ENCODE measurements at places on chromosomes 16 and 17. TPM values are rescaled to one million over a fixed set of nuclear protein-coding genes. Genes with fewer than 3 reads are reported as not detected.

The SP6 gene
- 0.82 TPM for total RNA-seq

The TMEM92 gene
- total RNA-seq = not detected

The P2RX5 gene
- total RNA-seq = 13.5 TPM

The GPRC5C gene
- total RNA-seq = 66.4 TPM

The STH gene
- total RNA-seq = 1.7 TPM

The CDH5 gene
- total RNA-seq = 67.7 TPM

The MYH8 gene
- total RNA-seq = 4,616 TPM

The TSNAXIP1 gene
- 1.1 TPM for total RNA-seq

The UTS2R gene
- total RNA-seq = 5.8 TPM

The KRTAP2-3 gene
- not detected for total RNA-seq

The P2RX1 gene
- 2.3 TPM for total RNA-seq

The APOBR gene
- total RNA-seq = 0.92 TPM

The MARVELD3 gene
- total RNA-seq = 1.9 TPM

The HOXB1 gene
- total RNA-seq = not detected

The GRIN2A gene
- total RNA-seq = 0.82 TPM

The KRTAP9-2 gene
- total RNA-seq = not detected

The OR3A3 gene
- total RNA-seq = not detected

The KCNJ18 gene
- total RNA-seq = not detected

The C16orf74 gene
- 14.5 TPM for total RNA-seq

The ENO3 gene
- 4,089 TPM for total RNA-seq

The CACNG1 gene
- total RNA-seq = 44.4 TPM

The LGALS9B gene
- 4.7 TPM for total RNA-seq

The TP53TG3F gene
- not detected for total RNA-seq

The NPIPB12 gene
- 24.6 TPM for total RNA-seq

The SALL1 gene
- total RNA-seq = 0.21 TPM

The LYZL6 gene
- not detected for total RNA-seq

The CD300C gene
- not detected for total RNA-seq

The CCL17 gene
- total RNA-seq = not detected
